ENCODE measurements at places on chromosomes 16 and 17. TPM values are rescaled to one million over a fixed set of nuclear protein-coding genes. Genes with fewer than 3 reads are reported as not detected.

The GAST gene
- total RNA-seq: not detected

DNA sequence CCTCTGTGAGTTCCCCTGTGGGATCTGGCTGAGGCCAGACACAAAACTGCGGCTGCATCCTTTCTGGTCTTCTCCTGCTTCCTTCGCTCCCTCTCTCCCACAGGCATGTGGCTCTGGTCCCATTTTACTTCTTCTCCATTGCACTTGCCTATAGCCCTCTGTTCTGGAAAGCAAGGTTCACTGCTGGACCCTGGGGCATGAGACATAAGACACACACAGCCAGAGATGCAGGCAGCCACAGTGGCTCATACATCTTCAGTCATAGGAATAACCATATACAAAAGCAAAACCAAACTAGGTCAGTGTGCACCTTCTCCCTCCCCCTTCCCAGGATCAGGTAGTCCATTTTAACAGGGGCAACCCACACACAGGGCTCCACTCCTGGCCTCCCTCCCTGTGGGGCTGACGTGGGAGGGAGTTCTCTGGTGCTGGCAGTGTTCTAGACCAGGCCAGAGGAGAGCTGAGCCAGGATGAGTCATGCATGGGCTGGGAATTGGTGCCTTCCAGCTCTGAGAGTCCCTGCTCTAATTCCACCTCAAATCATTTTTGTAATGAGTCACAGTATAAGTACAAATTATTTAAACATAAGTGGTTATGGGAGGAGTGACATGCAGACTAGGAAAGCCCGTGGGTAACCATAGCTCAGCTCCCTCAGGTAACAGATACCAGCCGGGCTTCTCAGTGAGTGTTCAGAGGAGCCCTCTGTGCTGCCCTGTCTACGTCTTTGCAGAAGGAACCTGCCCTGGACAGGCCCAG lies 58.0 kb downstream of the ASIC2 start:
- H3K27ac ChIP-seq: no peak overlapping the region
- no peak overlapping the region for H3K4me3 ChIP-seq
- DNase-seq: peak; percentile 71
- no peaks in the 10 kb centered on the region for H3K27me3 ChIP-seq
- H3K4me1 ChIP-seq: no peaks in the 10 kb centered on the region

GRCh38 chr17:17784657-17785267 lies 52.0 kb downstream of the SREBF1 start:
- DNase-seq: peak; percentile 27
- no peaks in the 10 kb centered on the region for H3K36me3 ChIP-seq
- H3K27me3 ChIP-seq: no peaks in the 10 kb centered on the region
- H3K27ac ChIP-seq: peak overlapping the region; percentile 88
- H3K4me3 ChIP-seq: peak overlapping the region; percentile 72

- no peak overlapping the region for H3K4me3 ChIP-seq
- H3K27me3 ChIP-seq: peaks cover 35% of the 10 kb centered on the region
- no peaks in the 10 kb centered on the region for H3K4me1 ChIP-seq
These were observed 4.6 kb upstream of the DYNLRB2 start for GRCh38 chr16:80536238-80536637.

DNA sequence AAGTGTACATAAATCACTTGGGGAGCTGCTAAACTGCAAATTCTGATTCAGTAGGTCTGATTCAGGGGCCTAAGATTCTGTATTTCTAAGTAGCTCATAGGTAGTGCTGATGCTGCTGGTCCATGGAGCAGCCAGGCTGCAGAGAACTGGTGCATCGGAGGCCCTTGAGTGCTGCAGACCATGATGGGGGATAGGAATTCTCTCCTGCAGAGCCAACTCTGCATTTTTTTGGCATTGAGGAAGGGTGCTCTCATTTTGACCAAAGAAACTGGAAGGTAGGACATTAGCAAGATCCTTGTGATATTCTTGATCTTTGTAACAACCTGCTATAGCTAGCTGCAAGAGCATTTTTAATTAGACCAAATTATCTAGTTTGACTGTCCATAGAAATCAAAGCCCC lies 4.7 kb downstream of the HOXB2 start:
- no peak overlapping the region for H3K27ac ChIP-seq
- DNase-seq: no peak
- no peak overlapping the region for H3K4me3 ChIP-seq
- H3K36me3 ChIP-seq: no peaks in the 10 kb centered on the region
- no peaks in the 10 kb centered on the region for H3K4me1 ChIP-seq
- H3K27me3 ChIP-seq: peaks cover 9% of the 10 kb centered on the region

DNA sequence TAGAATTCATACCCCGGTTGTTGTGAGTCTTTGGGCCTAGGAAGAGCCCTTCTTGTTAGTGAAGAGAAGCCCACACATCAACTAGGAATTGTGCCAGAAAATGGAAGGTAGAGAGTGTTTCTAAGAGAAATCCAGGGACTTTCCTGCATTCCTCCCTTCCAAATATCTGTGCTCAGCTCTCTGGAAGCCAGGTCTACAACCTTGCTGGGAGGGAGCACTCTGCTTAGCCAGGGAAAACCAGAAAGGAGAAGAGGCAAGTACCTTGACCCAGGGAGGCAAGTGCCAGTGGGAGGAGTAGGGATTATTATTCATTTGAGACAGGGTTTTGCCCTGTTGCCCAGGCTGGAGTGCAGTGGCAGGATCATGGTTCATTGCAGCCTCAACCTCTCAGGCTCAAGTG lies 48.4 kb upstream of the TAC4 start:
- no peak overlapping the region for H3K27ac ChIP-seq
- no peak for DNase-seq
- H3K4me3 ChIP-seq: no peak overlapping the region

DNA sequence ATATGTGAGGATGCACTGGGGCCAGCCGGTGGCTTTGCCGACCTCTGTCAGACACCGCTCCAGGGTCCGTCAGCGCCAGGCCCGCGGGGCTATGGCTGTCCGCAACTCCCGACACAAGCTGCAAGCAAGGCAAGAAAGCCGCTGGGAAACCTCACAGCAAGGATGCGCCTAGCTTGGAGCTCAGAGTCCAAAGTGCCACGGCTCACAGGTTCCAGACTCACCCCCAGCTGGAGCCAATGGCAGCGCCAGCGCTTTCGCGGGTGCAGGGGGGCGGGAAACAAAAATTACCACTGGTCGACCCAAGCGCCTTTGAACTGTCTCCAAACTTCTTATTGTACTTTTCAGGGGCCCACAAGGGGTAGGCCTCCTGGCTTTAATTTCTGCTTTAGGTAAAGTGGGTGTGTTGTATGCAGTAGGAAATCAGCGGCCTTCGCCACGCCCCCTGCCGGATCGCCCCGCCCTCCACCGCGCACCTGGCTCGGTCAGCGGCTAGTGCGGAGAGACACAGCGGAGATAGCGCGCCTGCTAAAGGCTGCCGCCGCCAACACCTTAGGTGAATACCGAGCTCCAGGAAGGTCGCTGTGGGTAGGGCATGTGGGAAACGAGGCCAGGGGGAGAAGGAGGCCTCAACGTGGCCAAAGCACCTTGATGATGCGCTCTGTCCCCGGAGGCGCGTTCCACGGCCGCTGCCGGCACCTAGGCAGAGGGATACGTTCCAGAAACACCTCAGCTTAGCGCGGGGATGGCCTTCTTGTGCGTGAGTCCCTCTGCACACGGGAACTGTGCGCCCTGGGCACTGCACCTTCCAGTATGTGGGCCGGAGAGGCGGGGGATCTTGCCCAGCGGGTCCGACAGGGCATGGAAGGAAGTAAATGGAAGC lies 61.0 kb upstream of the RBL2 start:
- no peak overlapping the region for H3K27ac ChIP-seq
- peaks cover 3% of the 10 kb centered on the region for H3K27me3 ChIP-seq
- no peak for DNase-seq

DNA sequence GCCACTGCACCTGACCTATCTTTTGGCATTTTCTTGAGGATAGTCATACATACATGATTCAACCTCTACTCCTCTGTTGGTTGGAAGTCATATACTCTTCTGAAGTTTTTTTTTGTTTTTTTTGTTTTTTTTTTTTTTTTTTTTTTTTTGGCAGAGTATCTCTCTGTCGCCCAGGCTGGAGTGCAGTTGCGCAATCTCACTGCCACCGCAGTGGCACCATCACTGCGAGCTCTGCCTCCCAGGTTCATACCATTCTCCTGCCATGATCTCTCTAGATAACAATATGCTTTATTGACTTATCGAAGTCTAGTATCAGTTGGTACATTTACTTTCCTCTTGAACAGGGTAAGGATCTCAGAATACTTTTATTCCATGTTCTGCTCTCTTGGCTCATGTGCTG lies 224.2 kb upstream of the WSCD1 start:
- no peaks in the 10 kb centered on the region for H3K36me3 ChIP-seq
- no peak for DNase-seq

GRCh38 chr17:72046643-72047612 lies 73.9 kb upstream of the SOX9 start:
- no peak overlapping the region for H3K27ac ChIP-seq
- no peaks in the 10 kb centered on the region for H3K36me3 ChIP-seq
- H3K4me3 ChIP-seq: no peak overlapping the region
- H3K27me3 ChIP-seq: peaks cover 2% of the 10 kb centered on the region
- no peak for DNase-seq

DNA sequence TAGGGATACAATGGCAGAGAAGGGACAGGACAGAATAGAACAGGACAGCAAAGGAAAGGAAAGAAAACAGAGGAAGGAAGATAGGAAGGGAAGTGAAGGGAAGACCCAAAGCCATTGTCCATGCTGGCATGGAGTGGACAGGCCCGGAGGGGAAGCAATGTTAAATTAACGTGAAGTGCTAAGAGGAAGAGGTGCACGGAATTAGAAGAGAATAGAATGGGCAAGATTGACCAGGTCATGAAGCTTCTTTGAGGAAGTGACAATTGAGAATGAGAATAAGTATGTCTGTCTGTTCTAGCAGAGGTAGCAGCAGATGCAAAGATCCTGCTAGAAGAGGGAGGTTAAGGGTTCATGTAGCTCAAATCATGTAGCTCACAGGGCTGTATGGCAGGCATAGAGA lies 117.2 kb downstream of the MAF start:
- H3K4me3 ChIP-seq: no peak overlapping the region
- no peaks in the 10 kb centered on the region for H3K36me3 ChIP-seq
- H3K27me3 ChIP-seq: no peaks in the 10 kb centered on the region
- no peak for DNase-seq

The TM4SF5 gene
- not detected for total RNA-seq

DNA sequence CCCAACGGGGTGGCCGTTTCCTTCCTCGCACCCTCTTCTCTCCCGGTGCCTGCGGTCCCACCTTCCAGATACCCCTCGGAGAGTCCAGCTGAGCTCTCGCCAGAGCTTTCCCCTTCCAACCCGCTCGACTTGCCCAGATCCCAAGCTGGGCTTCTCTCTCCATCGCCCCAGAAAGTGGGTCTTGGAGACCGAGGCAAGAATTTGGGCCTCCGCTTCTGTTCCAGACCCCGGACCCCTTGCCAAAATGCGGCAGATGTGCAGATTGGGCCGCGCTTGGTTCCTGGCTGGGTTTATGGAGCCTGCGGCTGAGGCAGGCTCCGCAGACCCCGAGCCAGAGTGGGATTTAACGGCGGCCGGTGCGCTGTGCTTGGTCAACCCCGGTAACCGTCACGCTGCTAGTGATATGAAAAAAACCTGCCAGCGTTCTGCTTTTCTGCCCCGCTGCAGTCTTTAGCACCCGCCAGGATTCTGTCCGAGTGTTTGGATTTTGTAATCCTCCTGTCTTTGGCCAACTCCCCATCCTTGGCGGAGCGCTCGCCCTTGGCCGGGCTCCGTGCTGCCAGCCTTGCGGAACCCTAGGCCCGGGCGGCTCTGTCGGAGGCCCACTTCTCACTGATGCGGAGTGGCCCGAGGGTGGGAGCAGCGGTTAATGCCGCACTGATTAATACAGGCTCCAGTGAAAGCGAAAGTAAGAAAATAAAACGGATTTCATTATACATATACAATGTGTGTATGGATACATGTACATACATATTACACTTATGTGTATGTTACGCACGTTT lies 754 bp upstream of the SLFN11 start:
- H3K4me1 ChIP-seq: peaks cover 3% of the 10 kb centered on the region
- peak overlapping the region; percentile 81 for H3K27ac ChIP-seq
- H3K36me3 ChIP-seq: no peaks in the 10 kb centered on the region
- peaks cover 49% of the 10 kb centered on the region for H3K27me3 ChIP-seq
- H3K4me3 ChIP-seq: peak overlapping the region; percentile 69
- peak; percentile 66 for DNase-seq

DNA sequence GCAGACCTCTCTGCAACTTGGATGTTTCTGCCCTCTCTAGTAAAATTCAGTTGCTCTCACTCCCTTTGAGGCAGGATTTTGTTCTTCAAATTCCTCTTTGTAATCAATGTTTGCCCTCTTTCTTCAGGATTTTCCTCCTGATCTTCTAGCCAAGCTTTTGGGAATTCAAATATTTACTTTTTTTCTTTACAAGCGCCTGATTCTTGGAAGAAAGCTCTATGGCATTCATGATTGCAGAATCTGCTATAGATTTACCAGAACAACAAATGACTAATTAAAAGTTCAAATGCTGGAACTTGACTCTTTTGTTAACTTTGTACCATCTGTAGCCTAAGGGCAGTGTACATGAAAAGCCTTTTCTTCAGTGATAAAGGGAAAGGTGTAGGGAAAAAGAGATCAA lies 63.7 kb upstream of the SHISA6 start:
- no peak overlapping the region for H3K4me3 ChIP-seq
- H3K27me3 ChIP-seq: no peaks in the 10 kb centered on the region
- no peaks in the 10 kb centered on the region for H3K4me1 ChIP-seq
- no peak overlapping the region for H3K27ac ChIP-seq
- no peaks in the 10 kb centered on the region for H3K36me3 ChIP-seq
- no peak for DNase-seq

The CD79B gene
- total RNA-seq: 5.7 TPM

DNA sequence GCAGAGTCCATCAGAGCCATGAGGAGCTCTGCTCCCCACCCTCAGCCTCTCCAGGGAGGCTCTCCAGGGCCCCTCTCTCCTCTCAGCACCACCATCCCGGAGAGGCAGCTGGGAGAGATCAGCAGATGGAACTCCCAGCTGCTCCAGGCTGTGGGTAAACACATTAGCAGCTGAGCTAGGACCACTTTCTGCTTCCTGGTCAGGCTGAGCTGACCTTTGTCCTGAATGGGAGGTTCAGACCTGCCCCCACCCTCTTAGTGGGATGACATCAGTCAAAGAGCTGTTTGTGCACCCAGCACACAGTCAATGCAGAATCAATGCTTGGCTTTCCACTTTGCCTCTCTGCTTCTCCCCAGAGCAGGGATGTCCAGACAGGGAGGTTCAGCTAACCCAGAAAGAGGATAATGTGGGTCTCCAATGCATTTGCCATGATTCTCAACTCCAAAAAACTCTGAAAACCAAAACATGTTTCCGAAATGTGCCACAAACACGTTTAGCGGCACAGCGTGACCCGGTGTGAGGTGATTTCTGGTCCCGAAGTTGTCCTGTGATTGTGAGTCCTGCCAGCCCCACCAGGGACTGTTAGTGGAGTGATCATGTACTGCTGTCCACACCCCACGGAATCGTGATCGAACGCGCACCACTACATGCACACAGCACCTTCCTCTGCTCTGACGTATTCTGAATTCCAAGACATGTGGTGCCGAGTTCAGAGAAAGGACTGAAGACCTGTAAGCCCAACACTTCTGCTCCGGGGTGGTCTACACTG lies 6.7 kb downstream of the GPR142 start:
- H3K27ac ChIP-seq: no peak overlapping the region
- no peak overlapping the region for H3K4me3 ChIP-seq
- peaks cover under 1% of the 10 kb centered on the region for H3K4me1 ChIP-seq
- DNase-seq: no peak
- H3K36me3 ChIP-seq: no peaks in the 10 kb centered on the region
- no peaks in the 10 kb centered on the region for H3K27me3 ChIP-seq

- H3K27ac ChIP-seq: peak overlapping the region; percentile 69
- peaks cover 56% of the 10 kb centered on the region for H3K4me1 ChIP-seq
- peaks cover 25% of the 10 kb centered on the region for H3K36me3 ChIP-seq
- peak; percentile 84 for DNase-seq
These were observed 5.4 kb upstream of the NFATC3 start for GRCh38 chr16:68079626-68080344.

The HS3ST4 gene
- total RNA-seq: not detected

GRCh38 chr16:4399001-4399730 lies 17.2 kb downstream of the CORO7 start:
- no peak for DNase-seq
- H3K36me3 ChIP-seq: peaks cover 14% of the 10 kb centered on the region
- H3K27me3 ChIP-seq: no peaks in the 10 kb centered on the region
- H3K4me3 ChIP-seq: no peak overlapping the region
